ENCODE measurements at places on chromosomes 1 and 21.
A peak's percentile ranks its signal among the peaks of the same experiment; 100 is the strongest.

DNA sequence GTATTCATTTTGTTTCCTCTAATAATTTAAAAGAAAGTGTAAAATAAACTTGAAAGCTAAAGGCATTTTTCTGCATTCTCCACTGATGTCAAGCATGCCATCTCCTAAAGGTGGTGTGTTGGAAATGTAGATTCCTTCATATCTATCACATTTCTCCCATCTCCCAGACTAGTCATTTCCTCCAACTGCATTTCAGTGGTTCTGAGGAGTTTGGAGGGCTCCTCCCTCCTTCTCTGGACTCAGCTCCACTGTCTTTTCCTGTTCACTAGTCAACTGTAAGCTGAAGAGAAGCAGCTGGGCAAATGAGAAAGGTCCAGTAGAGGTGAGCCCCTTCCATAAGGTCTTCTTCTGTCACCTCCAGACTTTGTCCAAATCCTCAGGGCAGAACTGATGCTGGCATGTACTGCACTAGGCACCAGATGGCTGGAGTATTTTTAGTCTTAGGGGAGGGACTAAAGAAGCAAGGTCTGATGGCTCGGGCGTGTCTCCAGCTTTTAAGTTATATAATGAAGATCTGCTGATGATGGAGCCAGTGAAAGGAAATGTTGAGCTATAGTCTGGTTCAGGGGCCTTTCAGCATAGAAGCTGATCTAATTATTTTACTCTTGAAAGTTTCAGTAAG, 186.1 kb downstream of the NTNG1 start:
- DNase-seq = no peak

- DNase-seq = no peak
Measured at GRCh38 chr1:183699616-183700160, 46.6 kb upstream of the APOBEC4 start.

- no peak for DNase-seq
Measured at GRCh38 chr21:35929901-35930300, 130.4 kb downstream of the SETD4 start.

DNA sequence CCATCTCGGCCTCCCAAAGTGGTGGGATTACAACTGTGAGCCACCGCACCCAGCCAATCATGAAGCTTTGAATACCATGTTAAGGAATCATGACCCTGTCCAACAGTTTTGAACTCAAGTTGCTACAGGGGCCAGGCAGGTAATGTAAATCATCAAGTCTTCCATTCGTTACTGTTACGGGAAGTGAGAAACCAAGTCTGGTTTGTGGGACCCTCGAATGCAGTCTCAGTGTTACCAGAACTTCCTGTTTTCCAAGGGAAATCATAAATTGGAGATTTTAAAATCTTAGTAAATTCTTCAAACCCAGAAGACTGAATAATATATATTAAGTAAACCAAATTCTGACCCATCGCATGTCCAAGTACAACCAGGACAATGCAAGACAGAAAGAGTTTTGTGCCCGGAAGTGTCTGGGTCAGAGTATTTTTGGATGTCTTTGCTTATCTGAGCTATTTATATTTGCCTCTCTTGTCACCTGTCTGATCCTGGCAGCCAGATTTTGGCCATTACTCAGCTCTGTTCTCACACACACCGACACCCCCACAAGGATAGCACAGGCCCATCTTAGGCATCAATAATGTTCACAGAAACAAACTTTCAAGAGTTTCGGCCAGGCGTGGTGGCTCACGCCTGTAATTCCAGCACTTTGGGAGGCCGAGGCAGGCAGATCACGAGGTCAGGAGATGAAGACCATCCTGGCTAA, 8.8 kb downstream of the ATP5IF1 start:
- no peak for DNase-seq

DNA sequence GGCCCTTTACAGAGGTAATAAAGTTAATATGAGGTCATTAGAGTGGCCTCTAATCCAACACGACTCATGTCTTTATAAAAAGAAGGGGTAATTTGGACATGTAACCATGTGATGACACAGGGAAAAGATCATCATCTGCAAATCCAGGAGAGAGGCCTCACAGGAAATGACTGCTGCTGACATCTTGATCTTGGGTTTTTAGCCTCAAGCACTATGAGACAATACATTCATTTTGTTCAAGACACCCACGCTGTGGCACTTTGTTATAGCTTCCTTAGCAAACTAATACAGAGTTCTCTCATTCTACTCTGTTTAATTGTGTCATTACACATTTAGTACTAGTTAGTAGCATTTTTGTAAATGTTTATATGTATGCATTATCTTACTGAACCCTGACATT, 64.0 kb upstream of the RUNX1 start:
- DNase-seq = no peak

DNA sequence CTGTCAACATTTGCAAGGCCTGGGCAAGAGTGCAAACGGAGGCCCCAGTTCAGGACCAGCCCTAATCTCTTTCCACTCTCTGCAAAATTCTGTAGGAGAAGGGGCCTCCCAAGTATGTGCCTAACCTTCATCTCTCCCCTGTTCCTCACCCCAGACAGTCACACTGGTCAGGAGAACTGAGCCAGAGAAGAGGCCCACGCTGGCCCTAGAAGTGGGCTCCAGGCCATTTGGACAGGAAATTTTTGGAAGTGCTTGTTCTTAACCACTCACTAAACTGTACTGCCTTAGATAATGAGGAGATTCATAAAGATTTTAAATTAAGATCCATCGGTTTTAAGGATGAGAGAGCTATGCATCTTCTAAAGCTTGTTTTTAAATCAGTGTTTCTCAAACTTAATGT, 129.7 kb upstream of the ADGRL2 start:
- no peak for DNase-seq

DNA sequence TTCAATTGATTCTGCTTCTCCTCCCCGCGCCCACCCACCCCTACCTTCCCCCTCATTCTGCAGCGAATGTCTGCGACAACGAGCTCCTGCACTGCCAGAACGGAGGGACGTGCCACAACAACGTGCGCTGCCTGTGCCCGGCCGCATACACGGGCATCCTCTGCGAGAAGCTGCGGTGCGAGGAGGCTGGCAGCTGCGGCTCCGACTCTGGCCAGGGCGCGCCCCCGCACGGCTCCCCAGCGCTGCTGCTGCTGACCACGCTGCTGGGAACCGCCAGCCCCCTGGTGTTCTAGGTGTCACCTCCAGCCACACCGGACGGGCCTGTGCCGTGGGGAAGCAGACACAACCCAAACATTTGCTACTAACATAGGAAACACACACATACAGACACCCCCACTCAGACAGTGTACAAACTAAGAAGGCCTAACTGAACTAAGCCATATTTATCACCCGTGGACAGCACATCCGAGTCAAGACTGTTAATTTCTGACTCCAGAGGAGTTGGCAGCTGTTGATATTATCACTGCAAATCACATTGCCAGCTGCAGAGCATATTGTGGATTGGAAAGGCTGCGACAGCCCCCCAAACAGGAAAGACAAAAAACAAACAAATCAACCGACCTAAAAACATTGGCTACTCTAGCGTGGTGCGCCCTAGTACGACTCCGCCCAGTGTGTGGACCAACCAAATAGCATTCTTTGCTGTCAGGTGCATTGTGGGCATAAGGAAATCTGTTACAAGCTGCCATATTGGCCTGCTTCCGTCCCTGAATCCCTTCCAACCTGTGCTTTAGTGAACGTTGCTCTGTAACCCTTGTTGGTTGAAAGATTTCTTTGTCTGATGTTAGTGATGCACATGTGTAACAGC, 339.9 kb downstream of the NTNG1 start:
- DNase-seq = no peak

GRCh38 chr1:15835205-15835740, 12.2 kb upstream of the SPEN start:
- DNase-seq = peak; percentile 45

GRCh38 chr1:75583282-75583681, 27.6 kb downstream of the SLC44A5 start:
- no peak for DNase-seq

GRCh38 chr1:224726441-224727182, 110.5 kb downstream of the CNIH3 start:
- no peak for DNase-seq

- no peak for DNase-seq
Measured at GRCh38 chr1:201710632-201711597, 118.0 kb upstream of the IPO9 start.

DNA sequence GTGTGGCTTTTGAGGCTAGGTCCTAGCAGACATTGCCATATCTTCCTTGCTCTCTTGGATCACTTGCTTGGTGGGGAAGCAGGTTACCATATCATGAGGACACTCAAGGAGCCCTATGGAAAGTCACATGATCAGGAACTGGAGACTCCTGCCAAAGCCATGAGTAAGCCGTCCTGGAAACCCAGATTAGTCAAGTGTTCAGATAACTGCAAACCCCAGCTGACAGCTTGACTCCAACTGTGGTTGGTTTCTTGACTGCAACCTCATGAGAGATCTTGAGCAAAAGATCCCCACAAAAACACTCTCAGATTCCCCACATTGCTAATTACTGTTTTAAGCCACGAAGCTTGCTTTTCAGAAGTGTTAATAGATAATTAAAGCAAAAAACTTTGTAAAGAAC, 58.6 kb downstream of the CACNA1E start:
- DNase-seq = no peak

- no peak for DNase-seq
Measured at GRCh38 chr1:50421366-50421748, 1.9 kb downstream of the DMRTA2 start.
